Esophagus squamous epithelium (tissue), 5 donors: ENCODE measurements at places on chromosomes 16 and 17.

- DNase-seq = no peak
These were observed 11.6 kb downstream of the ZACN start for GRCh38 chr17:76090517-76091129.

- no peak for DNase-seq
These were observed 19.1 kb upstream of the NTN1 start for GRCh38 chr17:9002227-9002605.

GRCh38 chr17:28889996-28890395 lies 7.5 kb downstream of the FLOT2 start:
- no peak for DNase-seq

GRCh38 chr16:49632086-49632794 lies 223.7 kb downstream of the ZNF423 start:
- DNase-seq = no peak

DNA sequence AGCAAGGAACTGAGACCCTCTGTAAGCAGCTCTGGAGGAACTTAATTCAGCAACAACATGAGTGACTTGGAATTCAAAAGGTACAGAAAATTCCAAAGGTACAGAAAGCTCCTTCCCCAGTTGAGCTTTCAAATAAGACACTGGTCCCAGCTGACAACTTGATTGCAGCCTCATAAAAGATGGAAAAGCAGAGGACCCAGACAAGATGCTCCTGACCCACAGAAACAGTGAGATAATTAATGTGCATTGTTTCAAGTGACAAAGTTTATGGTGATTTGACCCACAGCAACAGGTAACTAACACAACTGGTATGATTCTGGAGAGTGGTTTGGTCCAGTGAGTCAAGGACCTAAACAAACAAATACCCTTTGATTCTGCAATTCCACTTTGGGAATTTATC lies 15.2 kb upstream of the TMEM114 start:
- DNase-seq = no peak

- no peak for DNase-seq
These were observed 5.3 kb downstream of the OSGIN1 start for GRCh38 chr16:83958137-83958845.

DNA sequence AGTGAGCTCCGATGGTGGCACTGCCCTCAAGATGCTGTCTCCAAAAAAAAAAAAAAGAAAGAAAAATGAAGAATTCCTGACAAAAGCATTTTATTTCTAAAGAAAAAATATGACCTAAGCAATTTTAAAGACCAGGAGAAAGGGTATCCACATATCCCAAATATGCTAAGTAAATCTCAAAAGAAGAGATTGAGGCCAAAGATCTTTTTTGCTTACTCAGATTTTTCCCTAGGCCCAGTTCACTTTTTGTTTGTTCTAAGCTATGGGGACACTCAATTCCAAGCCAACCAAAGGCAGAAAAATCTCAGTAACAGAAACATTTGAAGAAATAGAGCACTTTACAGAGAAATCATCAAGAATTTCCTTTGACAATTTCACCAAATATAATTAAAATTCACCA lies 150.8 kb downstream of the SOX9 start:
- DNase-seq = no peak

DNA sequence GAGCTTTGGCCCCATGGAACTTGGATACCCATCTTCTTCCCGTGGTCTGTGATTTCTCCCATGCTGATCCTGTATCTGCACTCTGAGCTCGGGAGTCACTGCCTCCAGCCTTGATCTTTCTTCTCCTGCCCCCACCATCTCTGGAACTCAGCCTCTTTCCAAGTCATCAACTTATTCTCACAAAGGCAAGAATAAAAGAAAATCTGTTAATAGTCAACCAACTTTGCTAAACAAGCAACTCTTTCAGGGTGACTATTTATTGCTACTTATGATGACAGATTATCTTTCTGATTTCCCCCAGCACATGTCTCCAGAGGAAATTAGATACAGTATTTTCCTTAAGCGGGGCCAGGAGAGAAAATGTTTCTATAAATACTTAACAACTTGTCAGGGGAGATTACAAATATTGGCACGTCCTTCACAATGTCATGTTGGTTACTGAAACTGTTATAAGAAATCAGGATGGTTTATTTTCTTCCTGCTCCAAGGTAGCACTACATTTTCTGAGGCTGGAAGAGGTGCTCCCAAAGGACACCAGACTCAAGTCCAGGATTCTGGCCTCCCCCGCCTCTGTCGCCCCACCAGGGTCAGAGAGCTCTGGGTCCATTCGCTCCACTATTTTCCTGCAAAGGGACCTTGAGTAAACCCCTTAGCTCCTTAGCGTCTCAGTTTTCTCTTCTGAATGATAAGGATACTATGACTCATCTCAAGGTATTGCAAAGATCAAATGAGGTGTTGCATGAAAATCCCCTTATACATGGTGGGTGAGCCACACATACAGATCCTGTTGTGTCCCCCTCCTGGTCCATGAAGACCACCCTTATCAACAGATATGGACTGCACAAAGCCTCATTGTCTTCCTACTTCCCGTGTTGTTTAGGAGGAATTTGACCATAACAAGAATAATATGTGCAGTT lies 205.2 kb upstream of the WSCD1 start:
- DNase-seq = no peak

DNA sequence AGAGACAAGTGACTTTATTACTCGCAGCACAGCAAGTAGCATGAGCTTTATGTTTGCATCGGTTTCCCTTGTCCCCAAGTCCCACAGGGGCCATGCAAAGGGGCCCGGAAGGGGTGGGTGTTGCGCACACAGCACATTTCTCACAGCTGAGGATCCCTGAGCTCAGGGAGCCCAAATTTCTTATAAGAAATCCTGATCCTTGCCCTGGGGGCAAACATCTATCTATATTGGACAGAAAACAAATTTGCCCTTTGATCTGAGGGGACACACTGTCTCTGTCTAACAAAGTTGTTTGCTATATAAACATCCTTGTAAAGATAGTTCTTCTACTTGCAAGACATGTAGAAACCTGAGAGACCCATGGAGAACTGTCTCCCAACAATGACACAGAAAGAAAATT lies 35.7 kb upstream of the MEAK7 start:
- no peak for DNase-seq
